ENCODE measurements at places on chromosomes 11 and 22.

GRCh38 chr11:11513422-11513821 lies 108.4 kb downstream of the GALNT18 start:
- peak; percentile 30 for DNase-seq

DNA sequence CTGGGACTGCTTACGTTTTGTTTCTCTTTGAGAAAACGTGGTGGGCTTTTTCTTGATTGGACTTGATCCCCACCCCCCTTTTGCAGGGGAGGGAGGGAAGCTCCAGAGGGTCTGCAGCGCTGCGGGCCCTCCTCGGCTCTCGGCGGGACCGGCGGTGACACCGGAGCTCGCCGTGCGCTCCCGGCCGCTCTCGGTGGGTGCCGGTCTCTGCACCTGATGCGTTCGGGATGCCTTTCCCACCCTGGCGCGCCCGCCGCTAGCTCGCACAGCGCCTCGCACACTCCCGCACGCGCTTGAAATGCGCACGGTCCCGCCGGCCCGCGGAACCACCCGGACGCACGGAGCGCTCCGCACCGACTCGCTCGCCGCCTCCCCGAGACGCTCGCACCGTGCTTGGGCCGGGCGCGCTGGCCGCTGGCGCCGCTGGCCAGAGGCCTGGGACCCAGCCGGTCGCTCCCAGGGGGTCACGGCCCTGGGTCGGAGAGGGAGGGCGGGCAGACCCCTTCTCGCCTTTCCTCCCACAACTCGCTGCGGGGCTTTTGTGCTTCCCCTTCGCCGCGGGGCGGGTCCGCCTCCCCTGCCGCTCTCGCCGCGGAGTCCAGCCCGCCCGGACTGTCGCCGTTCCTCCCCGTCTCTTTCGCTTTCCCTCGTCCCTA lies 1.0 kb downstream of the ZBTB16 start:
- DNase-seq: no peak

DNA sequence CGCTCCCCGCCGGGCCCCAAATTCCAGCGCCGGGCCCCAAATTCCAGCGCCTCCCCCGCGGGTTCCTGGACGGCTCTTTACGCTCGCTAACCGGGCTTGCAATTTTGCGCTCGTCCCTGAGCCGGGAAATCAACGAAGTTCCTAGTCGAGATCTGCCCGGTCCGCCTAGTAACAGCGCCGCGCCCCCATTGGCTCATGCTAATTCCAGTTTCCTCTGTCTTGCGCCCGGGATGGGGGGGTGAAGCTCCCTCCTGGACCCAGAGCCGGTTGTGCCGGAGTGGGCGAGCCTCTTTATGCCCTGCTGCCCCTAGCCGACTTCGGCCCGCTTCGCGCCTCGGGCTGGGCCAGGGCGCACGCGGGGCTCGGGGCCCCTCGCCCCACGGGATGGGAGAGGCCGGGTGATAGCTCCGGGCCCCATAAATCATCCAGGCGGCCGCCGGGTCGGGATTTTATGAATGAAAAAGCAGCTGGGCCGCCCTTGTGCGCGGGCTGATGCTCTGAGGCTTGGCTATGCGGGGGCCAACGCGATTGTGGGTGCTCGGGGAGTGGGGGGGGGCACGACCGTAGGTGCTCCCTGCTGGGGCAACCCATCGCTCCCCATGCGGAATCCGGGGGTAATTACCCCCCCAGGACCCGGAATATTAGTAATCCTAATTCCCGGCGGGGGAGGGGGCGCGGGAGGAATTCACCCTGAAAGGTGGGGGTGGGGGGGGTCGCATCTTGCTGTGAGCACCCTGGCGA lies 1.8 kb upstream of the CCND1 start:
- DNase-seq: peak; percentile 96

GRCh38 chr11:84549217-84549616 lies 1077.9 kb downstream of the DLG2 start:
- peak; percentile 76 for DNase-seq

- DNase-seq: no peak
Observed at GRCh38 chr11:72522186-72522585, 87.9 kb upstream of the CLPB start.

DNA sequence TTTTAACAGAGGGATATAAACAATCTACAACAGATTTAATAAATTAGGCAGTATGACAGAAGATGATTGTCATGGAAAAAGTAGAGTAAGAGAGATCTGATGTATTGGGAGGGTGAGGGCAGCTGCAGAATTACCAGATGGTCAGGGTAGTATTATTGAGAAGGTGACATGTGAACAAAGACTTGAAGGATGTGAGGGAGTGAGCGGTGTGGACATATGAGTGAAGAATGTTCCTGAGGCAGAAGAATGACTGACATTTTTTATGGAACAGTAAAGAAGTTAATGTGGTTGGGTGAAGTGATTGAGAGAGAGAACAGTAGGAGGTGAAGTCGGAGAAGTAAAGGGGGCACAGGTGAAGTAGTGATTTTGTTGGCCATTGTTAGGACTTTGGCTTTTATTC lies 42.4 kb upstream of the HIPK3 start:
- DNase-seq: no peak

GRCh38 chr11:63686926-63687325 lies 5.6 kb downstream of the RTN3 start:
- DNase-seq: no peak

DNA sequence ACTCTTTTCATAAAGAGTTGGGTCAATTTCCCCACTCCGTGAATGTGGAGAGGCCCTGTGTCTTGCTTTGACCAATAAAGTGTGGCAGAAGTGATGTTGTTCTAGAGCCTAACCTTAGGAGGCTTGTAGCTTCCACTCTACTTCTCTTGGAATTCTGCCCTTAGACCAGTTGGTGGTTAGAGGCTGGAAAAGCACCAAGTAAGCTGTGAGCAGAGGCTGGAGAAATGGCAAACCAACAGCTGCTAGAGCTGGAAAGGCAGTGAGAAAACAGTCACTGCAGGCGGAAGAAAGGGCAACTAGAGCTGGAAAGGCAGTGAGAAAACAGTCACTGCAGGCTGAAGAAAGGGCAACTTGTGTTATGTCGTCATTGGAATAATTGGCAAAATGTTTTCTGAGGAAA lies 29.8 kb upstream of the MSANTD2 start:
- peak; percentile 21 for DNase-seq

GRCh38 chr11:133064152-133064877 lies 468.0 kb downstream of the OPCML start:
- DNase-seq: peak; percentile 9

GRCh38 chr11:58285483-58286040 lies 17.5 kb upstream of the OR10W1 start:
- DNase-seq: no peak

- no peak for DNase-seq
Observed at GRCh38 chr22:48135592-48135991, 1373.1 kb downstream of the TBC1D22A start.

DNA sequence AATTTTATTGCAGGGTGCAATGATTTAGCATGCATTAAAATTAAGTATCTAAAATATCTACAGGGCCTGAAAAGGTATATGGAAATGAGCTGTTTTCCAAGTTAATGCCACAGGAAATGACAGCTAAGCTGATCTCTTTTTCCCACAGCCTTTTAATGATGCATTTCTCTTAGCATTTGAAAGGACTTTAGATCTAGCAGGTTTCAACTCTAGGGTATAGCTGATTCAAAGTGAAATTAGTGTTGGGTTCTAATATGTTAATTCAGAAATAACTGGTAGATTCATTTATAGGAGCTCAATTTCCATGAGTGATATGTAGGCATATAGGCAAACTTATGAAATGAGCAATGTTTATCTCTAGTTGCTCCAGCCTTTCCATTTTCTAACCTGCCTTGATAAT lies 274.2 kb downstream of the CASP12 start:
- DNase-seq: no peak

- no peak for DNase-seq
Observed at GRCh38 chr11:22389526-22390282, 51.5 kb downstream of the SLC17A6 start.

DNA sequence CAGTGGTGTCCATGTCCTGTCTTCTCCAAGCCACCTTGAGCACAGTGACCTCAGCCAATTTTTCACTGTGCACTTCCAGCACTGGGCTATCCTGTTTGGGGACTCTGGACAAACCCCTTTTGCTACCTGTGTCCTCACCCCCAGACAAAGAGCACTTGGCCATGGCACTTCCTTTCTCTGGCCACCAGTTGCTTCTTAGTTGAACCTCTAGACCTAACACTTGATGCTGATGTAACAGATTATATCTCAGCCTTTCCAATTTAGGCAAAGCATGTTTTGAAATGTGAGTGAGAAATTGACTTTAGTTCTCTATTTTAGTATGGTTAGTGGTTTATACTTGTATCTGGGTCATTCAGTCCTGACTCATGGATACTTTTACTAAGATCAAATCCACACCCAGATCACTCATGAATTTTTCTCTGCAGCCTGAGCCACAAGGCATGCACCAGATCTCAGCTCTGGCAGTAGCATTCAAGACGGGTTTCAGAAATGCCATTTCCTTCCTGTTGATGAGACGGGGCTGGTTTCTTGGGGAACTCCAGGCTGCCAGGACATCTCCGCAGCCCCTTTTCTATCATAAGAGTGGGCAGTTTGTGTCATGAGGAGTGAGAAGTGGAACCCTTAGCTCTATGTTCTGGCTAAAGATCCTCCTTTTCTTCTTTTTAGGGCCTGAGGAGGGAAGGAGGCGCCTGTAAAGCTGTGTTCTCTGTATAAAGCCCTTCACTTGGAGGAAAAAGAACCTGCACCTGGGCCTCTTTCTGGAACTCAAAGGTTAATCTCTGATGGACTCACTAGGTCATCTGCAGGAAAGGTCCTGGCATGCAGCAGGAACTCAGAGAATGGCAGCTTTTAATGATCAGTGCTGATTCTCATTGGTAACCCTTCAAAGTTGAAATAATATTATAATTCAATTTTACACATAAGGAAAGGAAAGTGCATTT lies 185.6 kb upstream of the TENM4 start:
- no peak for DNase-seq

DNA sequence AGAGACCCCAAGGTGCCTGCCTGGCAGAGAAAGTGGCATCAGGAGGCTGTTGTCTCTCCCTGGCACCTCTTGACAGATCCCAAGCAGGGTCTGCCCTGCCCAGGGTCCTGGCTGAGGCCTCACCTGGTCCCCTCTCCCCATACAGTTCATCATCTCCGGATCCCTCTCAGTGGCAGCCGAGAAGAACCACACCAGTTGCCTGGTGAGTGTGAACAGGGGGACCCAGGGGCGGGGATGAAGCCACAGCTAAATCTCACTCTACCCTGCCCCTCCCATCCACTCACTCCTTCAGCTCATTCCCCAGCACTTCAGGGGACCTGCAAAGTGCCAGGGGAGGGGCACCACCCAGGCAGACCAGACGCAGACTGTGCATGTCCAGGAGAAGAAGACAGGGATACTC lies 14.0 kb upstream of the MS4A10 start:
- DNase-seq: no peak

- peak; percentile 67 for DNase-seq
Observed at GRCh38 chr11:87405843-87406242, 368.1 kb downstream of the TMEM135 start.
